ENCODE measurements at places on chromosomes 5 and 9.

GRCh38 chr9:94054716-94055115, 29.5 kb upstream of the PTPDC1 start:
- peak; percentile 58 for DNase-seq

DNA sequence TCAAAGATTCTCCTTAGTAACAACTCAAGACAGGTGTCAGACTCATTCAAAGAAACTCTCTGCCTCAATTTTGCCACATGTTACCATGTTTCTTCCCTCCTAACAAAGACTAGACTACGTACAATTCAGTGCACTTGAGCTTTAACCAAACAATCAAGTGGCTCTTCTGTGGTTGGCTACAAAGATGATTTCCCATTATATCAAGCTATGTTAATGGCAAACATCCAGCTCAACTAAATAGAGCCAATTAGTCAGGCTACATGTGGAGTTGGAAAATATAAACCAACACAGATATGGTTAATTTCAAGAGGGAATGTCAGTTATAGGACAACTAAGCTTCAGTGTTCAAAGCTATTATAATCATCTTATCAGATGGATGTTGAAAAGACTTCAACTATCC, 29.2 kb upstream of the ADRA1B start:
- no peak for DNase-seq

DNA sequence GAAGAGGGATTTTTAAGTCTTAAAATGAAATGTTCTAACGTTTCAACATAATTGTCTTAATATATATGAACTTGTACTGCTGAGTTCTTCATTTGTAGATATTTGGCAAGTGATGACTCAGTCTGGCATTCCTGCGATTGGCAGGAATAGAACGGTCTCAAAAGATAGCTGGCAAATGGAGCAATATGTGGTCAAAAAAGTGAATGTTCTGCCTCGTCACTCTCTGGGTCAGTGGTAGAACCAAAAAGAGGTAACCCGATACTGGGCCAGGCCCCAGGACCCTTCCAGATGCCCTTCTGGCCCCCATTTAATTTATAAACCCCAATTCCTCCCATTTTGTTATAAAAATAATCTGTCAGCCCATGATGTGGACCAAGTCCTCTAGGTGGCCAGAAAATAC, 39.2 kb downstream of the ZNF366 start:
- no peak for DNase-seq

DNA sequence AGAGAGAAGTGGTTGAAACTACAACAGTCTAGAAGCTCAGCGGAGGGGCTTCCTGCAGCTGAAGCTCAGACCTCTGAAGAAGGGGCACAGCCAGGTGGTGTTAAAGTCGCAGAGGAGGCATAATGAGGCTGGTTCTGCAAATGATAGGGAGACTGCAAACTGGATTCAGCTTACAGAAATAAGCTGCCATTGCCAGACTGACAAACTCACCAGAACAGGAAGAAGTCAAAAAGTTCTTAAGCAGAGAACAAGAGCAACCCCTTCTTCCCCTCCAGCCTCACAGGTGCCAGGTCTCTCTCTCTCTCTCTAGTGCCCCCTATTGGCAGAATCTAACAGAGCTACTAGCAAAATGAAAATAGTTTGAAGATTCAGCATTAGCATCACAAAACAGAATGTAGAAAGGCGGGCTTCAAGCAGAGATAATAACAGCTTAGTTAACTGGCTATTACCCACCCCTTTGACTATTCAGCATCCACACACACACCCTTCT, 76.7 kb downstream of the GRAMD2B start:
- no peak for DNase-seq

DNA sequence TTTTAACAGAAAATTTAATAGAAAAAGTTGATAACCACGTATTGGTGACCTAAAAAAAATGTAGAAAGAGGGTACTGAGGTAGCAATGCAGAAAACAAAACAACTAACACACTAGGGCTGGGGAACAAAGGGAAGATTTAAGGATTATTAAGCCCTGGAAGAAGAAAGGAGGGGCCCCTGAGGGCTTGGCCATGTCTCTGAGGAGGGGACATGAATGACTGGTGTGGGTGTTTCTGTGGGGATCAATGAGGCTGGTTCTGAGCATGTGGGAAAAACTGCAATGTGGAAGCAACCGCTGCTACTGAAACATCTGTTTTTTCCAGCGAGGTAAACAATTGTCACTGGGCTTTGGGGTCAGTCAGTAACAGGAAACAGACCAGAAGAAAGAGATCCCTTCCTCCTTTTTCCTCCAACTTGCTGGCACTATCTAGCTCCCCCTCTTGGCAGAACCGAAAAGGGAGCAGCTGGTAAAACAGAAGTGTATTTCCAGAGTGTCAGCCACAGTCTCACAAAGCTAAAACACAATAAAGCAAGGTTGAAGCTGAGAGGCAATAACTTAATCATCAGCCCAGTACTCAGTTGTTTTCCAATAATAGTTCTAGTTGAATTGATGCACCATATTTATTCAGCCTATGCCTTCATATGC, 48.3 kb downstream of the ATPSCKMT start:
- no peak for DNase-seq

GRCh38 chr5:15079566-15079965, 208.0 kb upstream of the ANKH start:
- no peak for DNase-seq

DNA sequence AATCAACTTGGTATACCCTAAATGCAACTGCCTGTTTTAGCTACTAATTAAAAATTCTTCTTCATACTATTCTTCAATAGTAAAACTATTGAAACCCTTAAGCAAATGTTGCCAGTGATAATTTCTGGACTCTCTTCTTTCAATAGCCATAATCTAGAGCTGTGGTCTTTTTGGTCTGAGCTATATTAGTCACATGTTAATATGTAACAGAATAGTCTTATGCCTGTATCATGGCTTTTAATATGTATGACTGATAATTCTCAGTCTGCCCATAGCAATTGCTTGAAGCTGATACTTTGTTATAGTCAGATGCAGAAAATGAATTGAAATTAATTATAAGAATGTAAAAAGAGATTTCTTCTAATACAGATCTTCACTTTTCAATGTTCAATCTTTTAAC, 1871.9 kb upstream of the CDH6 start:
- DNase-seq, result no peak

All from globus pallidus (tissue), 1 donor.